Brain (organoid and tissue), 16 donors: ENCODE measurements at places on chromosomes 1 and 21.

DNA sequence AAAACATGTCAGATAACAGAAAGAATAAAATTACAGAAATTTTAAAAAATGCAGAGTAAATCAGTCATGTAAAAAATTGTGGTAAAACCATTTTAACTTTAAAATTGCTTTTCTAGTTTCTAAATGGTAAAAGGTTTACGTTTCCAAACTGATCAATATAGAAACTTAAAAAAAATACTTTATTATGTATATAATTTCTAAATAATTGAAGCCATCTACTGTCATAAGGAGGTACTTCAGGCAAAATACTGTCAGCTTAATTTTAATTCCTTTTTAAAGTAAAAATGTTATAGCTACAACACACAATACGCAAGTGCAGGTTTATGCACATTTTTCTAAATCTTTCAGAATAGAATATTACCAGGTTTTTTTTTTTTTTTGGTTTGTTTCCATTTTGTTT, 159.9 kb downstream of the HFM1 start:
- DNase-seq, result no peak

DNA sequence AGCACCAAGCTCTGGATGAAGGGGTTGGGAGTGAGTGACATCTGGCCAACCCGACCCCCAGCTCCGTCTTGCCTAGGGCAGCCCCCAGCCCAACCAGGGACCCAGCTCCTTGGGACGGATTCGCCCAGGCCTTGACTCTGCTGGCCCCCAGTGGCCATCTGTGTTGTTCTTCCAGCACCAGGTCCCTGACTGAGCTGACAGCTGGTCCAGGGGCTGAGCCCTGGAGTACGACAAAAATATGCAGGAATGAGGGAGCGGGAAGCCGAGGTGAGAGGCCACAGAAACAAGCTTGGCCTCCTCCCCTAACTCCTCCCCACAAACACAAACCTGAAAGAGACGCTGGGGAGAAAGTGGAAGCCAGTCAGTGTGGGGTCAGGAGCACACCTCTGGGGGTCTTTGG, 55.0 kb upstream of the PAX7 start:
- peak; percentile 90 for DNase-seq

DNA sequence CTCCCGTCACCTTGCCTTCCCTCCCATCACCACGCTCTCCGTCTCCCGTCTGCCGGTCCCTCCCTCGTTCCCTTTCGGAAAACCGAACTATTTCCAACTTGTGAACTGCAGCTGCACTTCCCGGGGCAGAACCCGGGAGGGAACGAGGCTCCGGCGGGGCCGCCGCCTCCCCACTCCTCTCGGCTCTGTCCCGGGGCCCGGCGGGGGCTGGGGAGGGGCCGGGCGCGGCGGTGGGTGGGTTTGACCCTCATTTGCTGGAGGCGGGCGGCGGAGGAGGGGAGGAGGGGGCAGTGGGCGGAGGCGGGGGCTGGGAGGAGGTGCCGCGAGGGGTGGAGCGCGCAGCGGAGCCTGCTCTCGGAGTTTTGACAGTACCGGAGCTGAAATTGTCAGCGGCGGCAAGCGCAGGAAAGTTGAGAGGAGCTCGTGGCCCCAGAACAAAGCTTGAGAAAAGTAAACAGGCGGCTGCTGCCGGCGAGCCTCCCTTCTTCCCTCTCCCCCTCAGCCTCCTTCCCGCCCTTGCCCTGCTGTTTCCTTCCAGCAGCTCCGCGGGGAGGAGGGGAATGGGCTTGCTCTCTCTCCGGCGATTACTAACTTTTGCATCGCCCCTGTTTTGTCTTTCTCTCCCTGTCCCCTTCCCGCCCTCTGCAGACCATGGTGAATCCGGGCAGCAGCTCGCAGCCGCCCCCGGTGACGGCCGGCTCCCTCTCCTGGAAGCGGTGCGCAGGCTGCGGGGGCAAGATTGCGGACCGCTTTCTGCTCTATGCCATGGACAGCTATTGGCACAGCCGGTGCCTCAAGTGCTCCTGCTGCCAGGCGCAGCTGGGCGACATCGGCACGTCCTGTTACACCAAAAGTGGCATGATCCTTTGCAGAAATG, 2.9 kb downstream of the LMO4 start:
- peak; percentile 81 for DNase-seq

- no peak for DNase-seq
Measured at GRCh38 chr1:244370060-244370637, 81.6 kb downstream of the ADSS2 start.
